ENCODE measurements at places on chromosomes 11 and 22. TPM values are rescaled to one million over a fixed set of nuclear protein-coding genes. Genes with fewer than 3 reads are reported as not detected.

DNA sequence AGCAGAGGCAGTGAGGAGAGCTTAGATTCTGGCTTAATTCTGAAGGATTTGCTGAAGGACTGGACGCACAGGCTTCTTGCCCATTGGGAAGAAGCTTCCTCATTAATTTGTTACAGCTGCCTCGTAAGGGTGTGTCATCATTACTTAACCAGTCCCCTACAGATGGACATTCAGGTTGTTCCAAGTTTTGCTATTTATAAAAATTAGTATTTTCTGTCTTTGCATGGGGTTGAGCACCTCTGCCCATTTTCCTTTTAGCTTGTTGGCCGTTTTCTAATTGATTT is 38.1 kb downstream of the CAPN1 start:
- DNase-seq, result no peak

- no peak for DNase-seq
Measured at GRCh38 chr11:69413015-69413801, 68.3 kb upstream of the LINC01488 start.

- peak; percentile 9 for DNase-seq
Measured at GRCh38 chr11:113387605-113388211, at the start of gene ANKK1. TSS of gene ANKK1 (plus strand) at chr11:113387779. CDS start at chr11:113387885, 106 bp downstream.

DNA sequence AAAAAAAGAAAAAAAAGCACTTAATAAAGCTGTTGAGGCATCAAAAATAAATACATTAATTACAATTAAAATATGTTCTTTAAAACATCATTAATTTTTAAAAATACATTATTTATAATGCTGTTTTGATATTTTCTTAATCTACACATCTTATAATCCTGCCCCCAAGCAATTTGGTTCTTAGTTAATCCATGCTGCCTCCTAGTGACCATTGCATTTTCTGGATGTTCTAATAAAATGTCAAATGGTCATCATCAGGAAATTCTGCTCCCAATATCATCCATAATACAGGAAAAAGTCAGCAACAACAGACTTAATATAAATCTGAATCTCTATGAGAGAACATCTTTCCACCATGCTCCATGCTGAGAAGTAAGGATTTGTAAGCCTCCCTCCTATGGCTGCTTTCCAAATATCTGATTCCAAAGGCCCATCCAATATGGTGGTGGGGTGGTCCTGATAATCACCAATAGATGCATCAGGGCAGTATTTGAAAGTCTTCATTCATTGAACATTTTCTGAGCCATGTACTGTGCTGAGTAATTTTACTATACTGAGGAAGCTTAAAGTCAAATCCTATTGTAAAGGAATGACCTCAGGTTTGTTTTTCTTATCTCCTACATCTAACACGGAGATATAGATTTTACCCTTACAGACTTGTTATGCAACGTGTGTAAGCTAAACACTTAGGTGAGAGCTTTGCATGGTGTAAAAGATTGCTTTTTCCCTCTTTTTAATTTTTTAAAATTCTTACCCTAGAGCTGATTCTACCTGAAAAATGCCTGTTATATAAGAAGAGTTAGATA is 124.7 kb upstream of the BMAL1 start:
- DNase-seq, result no peak

DNA sequence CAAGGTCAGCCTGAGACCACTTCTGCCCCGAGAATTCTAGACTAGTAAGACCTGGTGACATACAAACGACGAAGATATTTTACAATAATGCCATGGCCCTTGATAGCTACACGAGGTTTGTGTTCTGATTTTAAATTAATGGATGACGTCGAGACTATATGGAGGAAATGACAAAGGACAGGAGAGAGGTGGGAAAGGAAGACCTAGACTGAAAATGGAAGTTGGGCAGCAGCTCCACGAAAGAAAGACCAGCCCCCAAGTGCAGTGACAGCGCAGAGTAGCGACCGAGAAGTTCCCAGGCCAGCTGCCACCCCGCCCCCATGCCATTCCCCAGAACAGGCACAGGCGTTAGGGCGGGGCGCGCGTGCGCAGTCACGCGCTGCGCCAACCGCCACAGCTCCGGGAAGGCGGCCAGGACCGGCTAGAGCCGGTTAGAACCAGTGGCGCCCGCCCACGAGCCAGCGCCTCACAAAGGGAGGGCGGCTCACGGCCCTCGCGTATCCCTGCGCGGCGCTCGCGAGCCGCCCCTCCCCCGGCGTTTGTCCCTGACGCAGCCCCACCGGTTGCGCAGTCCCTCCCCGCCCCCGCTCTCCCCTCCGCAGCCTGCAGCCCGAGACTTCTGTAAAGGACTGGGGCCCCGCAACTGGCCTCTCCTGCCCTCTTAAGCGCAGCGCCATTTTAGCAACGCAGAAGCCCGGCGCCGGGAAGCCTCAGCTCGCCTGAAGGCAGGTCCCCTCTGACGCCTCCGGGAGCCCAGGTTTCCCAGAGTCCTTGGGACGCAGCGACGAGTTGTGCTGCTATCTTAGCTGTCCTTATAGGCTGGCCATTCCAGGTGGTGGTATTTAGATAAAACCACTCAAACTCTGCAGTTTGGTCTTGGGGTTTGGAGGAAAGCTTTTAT is 1.5 kb upstream of the MALAT1 start:
- DNase-seq, result peak; percentile 100

GRCh38 chr11:24386546-24387397 is 110.1 kb upstream of the LUZP2 start:
- no peak for DNase-seq

GRCh38 chr11:11318461-11318860 is 34.6 kb downstream of the CSNK2A3 start:
- DNase-seq, result no peak

DNA sequence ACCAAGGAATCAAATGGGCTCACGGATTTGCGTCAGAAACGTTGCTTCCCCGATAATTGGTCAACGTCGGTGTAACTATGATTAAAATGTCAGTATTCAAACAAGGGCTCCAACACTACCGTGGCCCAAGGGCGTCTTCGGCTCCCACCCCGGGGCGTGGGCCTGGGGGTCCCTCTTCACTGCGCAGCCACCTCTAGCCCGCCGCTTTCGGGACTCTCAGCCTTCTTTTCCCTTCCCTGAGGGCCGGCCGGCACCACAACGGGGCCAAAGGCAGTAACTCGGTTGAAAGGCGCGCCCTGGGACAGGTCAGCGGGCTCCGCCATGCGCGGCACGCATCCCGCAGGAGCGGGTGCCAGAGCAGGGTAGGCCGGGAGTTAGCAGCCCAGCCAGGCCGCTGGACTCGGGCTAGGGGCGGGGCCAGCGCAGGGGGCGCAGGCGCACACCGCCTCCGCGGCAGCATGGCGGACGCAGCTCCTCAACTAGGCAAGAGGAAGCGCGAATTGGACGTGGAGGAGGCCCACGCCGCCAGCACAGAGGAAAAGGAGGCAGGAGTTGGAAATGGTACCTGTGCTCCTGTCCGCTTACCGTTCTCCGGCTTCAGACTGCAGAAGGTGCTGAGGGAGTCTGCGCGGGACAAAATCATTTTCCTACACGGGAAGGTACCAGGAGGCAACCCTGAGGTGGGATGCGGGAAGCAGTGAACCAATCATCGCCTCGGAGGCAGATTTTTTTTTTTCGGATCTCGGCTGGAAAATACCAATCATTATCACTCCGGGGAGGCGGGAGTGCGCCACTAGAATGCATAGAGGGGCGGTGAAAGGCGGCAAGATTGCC is at the start of gene DCPS:
Gene DCPS (plus strand): TSS at position 438 of the 834 bp plus-strand sequence. CDS start 21 bp downstream, at position 459.
- DNase-seq, result peak; percentile 92

DNA sequence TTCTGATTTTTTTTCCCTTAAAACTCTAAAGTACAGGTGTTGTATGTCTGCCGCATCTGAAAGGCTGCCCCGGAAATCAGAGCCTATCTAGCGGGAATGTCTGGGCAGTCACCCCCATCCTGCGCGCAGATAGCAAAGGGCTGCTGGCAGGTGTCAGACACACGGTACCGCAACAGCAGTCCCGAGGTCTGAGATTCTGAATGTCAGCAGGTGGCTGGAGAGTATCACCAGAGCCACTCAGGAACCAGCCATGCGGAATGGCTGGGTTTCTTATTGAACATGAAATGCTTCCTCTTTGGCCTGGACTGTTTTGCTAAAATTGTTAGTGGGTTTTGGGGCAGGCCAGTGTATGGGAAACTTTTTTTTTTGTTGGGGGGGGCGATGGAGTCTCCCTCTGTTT is 53.3 kb downstream of the CERK start:
- no peak for DNase-seq

The EHF gene
- 0.14 TPM for total RNA-seq

GRCh38 chr11:12156301-12157140 is 46.1 kb downstream of the MICAL2 start:
- peak; percentile 5 for DNase-seq

The SLC25A18 gene
- total RNA-seq, result not detected

The CASP5 gene
- total RNA-seq, result not detected

The LRFN4 gene
- 19.2 TPM for total RNA-seq

The OR52E8 gene
- total RNA-seq, result not detected

The UPB1 gene
- 0.28 TPM for total RNA-seq

The ZNF280B gene
- total RNA-seq, result 2.5 TPM
